CD4-positive, alpha-beta T cell treated with Interleukin-17A for 4 hours (primary cell): ENCODE measurements at places on chromosomes 3 and 15.

DNA sequence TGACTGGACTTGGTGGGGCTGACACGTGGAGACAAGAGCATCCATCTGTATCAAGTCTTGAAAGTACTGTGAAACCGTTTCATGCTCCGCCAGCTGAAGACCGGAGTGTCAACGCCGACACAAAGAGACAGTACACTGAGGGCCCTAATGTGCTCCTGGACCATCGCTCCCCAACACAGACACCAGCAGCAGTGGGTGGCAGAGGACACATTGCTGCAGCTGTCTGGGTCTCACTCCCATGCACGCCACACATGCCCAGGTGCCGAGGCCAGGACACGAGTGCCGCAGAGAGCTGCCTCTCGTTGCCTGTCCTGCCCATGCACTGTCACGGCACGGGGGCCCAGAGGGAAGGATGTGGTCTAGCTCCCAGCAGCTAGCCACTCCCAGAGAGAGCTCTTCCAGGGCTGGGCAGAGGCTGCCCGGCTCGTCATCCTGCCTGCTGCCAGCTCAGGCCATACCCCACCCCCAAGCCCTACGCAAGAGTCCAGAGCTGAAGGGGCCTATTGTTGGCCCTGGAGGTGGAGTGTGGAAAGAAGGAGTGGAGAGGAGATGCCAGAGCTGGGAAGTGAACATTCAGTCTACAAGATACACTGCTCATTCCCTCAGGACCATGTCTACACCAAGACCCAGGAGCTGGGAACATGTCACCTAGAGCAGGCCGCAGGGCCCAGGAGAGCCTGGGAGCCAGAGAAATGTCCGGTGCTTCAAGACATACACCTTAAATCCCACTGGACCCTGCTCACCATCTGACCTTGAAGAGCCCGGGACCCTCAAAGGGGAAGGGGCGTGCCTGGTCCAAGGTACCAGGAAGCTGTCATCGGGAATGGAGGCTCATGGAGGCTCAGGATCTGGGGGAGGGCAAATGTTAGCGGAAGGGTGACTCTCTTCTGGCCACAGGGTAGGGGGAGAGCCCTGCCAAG, 7.7 kb downstream of the TNK2 start:
- peak; percentile 64 for DNase-seq

DNA sequence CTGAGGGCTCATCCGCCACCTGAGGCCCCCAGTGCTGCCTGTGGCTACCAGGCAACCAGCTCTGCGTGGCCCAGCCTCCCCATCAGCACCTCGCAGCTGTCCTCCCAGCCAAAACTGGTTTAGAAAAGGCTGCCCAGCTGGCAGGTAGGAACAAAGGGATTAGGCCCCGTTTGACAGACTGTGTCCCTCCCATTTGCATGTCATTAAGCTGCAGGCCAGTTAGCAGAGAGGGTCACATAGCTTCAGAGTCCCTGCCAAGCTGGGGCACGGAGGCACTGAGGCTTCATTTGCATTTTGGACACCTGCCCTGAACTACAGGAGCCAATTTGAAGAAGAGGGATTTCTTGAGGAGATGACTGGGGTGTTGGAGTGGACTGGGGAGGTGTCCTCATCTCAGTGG, 177.9 kb downstream of the TLE3 start:
- DNase-seq = no peak

DNA sequence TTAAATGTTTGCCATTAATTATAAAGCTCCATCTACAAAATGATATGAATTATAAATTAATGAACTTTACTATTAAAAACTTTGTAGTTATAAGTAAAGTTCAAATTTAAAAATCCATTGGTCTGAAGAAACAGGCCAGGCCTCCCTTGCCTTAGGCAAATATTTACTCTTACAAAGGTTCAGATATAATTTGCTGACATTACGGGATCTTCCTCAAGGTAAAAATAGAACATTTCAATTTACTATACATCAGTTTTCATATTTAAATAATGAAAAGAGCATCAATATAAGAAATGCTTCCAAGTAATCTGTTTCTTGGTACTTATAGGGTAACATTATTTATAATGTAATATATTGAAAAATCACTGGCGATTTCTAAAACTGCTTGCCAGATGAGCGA, 3.7 kb downstream of the CMTM6 start:
- DNase-seq = no peak

DNA sequence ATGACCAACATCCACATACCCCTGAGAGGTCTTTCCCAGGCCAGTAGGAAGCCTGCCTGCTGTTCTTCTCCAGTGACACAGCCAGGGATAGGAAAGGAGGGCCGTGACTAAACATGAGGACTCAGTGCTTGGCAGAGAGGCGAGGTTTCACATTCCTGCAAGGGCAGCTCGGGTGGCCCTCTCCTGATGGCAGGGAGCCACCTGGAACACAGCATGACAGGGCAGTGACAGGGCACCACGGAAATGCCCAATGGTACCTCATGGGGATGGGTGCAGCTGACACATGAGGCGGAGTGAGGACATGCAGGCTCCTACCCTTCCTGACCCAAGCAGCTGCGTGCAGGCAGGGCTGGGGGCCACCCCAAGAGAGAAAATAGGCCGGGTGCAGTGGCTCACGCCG, 7.4 kb upstream of the TGM5 start:
- DNase-seq = no peak

DNA sequence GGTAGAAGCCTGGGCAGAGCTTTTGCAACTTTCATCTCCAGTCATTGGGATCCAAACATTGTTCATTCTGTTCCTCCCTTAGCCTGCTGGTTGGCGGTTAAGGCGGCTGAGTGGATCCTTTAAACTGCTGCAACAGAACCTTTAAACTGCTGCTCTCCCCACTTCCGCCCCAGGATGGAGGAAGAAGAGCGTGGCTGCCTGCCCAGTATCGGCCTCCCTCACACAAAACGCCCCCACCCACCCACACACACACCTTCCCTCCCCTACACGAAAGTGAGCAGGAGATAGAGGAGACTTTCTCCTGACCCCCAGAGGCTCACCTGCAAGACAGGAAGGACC, 460 bp upstream of the ZMAT3 start:
- peak; percentile 76 for DNase-seq

GRCh38 chr15:48993380-48993779, 29.7 kb upstream of the SHC4 start:
- DNase-seq = no peak

- no peak for DNase-seq
These were observed 31.6 kb downstream of the BDH1 start for GRCh38 chr3:197524128-197524527.

DNA sequence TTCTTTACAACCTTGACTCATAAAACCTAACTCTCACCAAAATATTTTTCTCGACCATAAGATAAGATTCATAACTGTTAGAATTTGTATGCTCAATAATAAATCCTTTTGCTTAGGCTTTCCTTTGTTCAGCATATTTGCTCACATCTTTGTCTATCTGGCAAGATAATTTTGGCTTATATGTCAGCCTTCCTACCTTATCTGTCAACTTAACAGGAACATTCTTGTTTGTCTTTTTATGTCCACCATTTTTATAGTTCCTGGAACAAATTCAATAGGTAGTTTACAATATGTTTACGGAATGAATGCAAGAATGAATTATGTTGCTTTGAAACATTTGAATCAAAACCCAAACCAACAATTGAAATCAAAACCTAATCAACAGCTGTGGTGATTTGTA, 41.0 kb upstream of the P2RY1 start:
- no peak for DNase-seq

DNA sequence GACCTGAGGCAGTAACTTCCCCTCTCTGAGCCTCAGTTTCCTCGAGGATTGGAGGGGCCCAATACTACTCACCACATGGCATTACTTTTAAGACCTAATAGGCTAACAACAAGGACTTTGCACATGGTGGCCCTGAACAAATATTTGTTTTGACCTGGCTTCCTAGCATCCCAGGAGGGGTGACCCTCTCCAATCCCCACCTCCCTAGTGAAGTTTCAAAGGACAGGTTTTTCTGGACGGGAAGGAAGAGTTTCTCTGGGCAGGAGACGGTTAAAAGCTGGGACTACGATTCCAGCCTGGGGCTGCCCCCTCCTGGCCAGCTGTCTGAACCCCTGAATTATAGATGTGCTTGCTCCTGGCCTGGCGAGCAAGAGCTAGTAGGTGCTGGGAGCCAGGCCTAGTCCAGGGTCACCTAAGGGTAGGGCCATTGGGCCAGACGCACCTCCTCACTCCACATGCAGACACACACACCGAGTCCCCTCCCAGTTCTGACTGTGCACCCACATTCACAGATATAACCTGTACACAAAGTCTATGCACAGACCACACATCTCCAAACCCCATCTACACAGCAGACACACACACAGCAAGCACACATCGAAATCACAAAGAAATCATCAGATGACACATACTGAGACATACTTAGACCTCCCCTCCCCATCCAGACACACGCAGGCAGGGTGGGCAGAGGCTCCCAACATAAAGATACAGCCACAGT, 2.7 kb upstream of the ISL2 start:
- DNase-seq = no peak

- DNase-seq = no peak
These were observed 34.0 kb upstream of the CCK start for GRCh38 chr3:42300013-42300412.

DNA sequence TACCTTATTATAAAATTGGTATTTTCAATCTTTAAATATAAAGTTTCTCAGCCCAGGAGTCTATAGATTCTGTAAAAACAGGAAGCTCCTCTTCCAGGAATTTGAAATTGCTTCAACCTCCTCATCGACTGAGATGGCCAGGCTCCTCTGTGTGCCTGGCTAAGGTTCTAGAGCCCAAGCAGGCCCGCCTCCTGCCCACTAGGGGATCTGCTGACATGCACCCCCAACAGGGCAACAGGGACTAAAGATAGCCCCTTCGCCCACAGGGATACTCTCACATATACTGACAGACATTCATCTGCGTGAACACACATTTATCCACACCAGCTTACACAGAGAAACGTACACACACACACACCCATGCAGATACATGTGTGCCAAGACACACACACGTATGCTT, 183.1 kb upstream of the TLE3 start:
- no peak for DNase-seq

DNA sequence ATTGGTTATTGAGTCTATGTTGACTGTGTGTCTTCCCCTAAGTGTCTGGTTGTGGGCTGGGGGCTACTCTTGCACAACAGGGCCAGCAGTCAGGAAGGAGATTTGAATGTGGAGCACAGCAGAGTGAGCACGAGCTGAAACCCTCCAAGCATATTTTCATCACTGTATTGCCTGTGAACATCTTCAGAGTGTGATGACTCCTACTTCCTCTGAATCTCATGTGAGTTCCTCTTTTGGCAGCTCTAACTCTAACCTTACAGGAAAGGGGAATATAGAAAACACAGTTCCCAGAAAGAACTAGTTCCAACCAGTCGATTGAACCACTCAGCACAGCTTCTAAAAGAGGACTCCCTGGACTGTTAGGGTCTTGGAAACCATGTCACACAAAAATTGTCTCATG, 211.6 kb downstream of the RAP2B start:
- no peak for DNase-seq

DNA sequence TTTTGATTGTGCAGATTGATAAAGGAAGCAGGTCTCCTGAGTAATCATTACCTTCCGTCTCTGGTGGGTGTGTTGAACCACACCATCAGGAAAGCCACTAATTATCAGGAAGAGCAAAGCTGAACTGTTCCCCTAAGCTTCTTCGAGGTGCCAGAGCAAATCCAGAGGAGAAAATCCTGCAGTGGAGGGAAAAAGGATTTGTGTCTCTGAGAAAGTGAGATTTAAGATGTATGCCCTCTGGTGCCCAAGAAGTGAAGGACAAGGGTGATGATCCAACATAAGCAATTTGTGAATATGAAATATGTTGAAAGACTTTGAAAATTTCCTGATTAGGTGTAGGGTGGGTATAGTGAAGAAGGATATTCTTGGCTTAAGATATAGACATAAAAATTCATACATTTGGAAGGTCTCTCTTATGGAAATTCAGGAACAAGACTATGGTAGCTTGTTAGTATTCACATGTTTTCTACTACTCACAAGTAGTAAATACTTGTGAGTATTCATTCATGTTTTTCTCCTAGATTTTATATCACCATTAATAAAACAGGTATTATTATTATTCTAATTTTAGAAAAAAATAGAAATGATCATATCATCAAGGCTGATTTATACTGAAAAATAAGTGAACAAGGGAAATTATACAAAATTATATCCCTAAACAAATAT, 34.8 kb downstream of the COMMD2 start:
- peak; percentile 9 for DNase-seq

DNA sequence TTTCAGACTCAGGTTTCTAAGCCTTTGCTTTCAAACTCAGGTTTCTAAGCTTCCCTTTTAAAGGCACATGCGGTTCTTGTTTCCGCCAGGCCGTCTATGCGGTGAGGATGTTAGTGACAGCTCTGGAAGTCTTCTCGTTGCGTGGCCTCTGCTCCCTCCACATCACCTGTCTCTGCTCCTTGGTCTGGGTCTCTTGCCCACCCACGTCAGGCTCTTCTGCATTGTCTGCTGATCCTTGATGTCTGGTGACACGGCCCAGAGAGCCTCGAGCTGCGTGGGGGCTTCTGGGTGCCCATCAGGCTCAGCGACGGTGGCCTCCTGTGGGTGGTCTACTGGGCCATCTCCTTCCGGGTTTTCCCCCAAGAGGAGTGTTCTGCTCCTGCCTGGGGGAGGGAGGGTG, 30.5 kb downstream of the KLF13 start:
- peak; percentile 56 for DNase-seq

- no peak for DNase-seq
These were observed 83.7 kb upstream of the WDR72 start for GRCh38 chr15:53843166-53843565.

DNA sequence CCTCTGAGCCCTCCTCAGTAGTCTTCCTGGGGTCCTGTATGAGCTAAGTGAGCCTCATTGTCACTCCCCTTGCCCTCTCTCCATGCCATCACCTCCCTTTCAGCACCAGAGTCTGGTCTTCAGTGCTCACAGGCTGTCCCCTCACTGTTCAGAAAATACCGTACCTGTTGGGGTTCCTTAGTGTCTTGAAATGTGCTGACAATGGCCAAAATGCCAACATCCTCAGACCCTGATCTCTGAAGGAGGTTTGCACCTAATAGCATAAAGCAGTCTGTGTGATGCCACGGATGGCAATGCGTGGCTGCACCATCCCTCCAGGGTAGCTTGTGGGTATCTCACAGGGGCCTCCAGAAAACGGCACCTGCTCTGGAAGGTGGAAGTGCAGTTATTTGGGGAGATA, 301.0 kb upstream of the TLE3 start:
- DNase-seq = no peak

- no peak for DNase-seq
These were observed 37.4 kb upstream of the ITGA11 start for GRCh38 chr15:68469162-68470048.

DNA sequence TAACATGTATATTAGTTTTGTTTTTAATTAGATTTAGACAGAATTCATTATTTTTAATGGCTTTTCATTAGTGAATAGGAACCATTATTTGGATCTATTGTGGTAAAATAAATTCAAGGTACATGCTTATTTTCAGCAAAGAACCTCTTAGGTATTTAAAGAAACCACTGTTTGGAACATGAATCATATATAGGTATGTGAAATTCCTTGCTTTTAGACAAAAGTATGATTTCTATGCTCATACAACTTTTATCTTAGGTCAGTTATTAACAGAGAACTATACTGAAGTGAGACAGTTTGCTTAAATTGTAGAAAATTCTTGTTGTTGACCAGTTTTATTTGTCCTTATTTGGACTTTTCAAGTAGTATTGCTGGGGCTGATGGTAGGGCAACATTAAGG, 389.9 kb downstream of the FEZF2 start:
- no peak for DNase-seq
